ENCODE measurements at places on chromosomes 1 and 21.

- DNase-seq, result no peak
Measured at GRCh38 chr1:18526436-18527275, 45.9 kb downstream of the KLHDC7A start.

DNA sequence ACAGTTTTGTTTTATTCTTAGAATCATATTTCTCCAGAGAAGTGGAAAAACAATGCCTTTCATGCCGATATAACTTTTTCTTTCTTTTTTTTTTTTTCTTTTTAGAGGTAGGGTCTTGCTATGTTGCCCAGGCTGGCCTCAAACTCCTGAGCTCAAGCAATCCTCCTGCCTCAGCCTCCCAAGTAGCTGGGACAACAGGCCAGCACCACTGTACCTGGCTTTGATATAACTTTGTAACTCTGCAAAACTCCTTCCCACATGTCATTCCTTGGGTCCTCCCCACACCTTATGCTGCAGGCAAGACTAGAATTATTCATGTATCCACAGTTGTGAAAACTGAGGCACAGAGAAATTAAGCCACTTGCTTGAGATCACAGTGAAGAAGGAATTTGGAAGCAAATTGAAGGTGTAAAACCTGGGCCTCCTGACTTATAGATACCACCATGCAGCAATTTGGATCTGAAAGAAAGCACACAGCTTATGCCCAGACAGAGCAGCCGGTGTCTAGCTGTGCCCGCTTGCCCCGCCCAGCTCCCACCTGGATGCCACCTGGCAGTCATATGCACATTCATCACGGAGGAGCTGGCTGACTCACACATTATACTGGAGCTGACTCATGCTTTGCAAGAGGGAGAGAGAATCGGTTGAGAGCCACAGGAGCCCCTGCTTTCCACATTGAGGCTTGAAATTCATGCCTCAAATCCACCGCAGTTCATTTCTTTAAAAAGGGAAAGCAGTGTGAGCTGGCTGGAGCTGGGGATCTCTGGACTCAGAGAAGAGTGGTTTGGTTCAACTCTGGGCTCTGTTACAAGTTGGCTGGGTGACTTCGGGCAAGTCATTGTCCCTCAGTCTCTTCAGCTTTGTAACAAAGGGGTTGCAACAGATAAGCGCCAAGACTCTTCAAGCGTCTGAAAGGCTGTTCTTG, 8.3 kb upstream of the SLC2A1 start:
- DNase-seq, result no peak

- no peak for DNase-seq
Measured at GRCh38 chr1:11790880-11791715, 14.7 kb downstream of the MTHFR start.

DNA sequence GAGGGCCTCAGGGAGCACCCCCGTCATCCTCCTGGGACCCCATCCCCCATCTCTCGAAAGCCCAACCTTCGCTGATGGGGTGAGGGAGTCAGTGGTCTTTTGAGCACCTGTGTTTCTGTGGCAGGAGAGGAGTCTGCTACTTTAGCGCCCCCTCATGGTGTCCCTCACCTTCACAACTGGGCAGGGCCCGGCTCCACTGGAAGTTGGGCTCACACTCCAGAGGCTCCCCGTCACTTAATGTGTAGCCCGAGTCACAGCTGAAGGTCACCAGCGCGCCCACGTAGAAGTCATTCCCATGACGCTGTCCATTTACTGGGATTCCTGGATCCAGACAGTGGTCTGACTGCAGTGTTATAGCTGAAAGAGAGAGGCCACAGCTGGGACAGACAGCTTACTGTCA, 139.5 kb upstream of the HMGB4 start:
- no peak for DNase-seq

DNA sequence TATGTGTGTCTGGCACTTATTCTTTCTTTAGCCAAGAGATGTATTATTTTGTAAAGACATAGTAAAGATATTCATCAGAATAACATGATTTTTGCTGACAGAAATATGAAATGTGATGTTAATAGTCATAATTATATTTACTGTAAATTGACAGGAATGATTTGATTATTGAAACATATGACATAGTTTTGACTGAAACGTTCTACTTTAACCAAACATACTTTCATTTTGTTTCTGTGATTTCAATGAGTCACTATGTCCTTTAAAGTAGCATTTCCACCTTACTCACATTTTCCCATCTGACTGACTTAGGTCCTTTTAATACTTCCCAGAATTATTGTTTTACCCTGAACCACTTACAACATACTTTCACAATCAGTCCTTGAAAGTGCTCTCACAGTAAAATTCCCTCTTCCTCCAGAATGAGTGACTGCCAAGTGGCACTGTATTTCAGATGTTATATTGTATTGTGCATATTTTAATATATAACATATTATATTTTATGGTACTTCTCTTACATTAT, 437.9 kb downstream of the NCAM2 start:
- DNase-seq, result no peak

GRCh38 chr1:46262508-46262907, 14.9 kb downstream of the RAD54L start:
- no peak for DNase-seq

DNA sequence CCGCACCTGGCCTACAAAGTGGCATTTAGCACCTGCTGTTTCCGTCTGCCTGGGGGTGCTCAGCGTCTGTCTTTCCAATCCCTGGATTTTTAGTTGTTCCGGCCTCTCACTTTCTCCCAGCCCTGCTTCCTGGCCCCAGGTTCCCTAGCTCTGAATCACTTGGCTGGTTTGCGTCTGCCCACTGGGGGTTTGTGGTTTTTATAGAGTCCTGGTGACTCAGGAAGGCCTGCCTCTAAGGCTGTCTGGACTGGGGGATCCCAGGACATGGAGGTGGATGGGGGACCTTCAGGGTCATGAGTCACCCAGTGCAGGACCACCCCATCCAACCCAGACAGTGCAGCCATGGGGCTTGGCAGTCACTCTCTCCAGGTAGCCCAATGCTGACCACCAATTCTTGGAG, 53.5 kb downstream of the MRPL37 start:
- no peak for DNase-seq

GRCh38 chr21:38948377-38949069, 142.8 kb downstream of the ETS2 start:
- DNase-seq, result no peak

DNA sequence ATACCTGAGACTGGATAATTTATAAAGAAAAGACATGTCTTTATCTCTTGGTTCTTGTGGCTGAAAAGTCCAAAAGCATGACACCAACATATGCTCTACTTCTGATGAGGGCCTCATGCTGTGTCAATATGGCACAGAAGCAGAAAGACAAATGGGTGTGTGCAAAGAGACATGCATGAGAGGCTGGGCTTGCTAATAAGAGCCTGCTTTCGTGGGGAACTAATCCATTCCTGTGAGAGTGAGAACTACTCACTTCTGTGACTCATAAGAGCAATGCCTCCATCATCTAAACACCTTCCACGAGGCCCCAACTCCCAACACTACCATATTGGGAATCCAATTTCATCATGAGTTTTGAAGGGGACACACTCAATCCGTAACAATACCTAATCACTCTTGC, 340.0 kb upstream of the DUSP10 start:
- DNase-seq, result no peak

DNA sequence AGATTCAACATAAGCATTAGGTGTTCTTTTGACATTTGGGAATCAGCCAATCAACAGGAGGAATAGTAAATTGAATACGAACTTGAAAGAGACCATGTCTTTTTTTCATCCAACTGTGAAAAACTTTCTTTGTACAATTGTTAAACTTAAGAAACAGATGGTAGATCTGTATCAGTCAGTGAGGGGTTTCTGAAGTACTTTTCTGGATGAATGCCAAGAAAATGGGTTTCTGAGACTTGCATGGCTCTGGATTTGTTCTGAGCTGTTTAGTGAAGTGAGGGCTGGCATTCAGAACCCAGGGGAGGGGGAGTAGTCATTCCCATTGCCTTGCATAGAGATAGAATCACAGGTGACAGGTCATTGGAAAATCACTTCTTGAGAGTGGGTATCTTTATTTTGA, 37.4 kb downstream of the PTPRC start:
- DNase-seq, result no peak

DNA sequence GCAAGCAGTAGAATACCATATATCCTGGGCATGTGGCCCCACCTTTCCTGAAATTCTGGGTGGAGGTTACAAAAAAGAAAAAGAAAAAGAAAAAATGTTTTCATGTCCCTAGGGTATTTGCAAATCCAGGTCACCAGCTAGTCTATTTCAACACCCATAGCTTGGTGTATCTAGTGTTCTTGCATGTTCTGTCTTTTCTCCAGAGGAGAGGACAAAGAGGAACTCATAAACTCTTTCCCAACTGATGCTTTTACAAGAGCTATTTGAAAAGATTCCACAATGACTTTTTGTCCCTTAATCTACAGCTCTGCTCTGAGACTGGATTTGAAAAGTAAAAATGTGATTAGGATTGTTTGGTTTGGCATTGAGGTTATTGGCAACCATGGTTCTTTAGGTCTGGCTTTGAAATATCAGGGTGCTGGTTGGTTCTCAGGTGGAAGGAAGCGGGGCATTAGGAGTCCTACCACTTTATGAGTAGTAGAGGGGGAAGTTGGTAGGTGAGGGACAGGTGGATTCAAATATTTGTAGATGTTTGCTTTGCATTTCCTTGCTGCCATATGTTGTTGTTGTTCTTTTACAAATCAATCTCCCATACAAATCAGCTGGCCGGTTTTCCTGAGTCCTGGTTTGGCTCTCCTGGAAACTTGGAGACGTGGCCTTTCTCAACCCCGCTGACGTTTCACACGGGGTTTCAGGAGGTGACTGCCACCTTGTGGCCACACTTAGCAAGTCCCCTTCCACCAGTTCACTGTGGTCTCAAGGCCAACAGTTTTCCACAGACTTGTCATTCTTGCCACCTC, 126.7 kb upstream of the KIAA0040 start:
- DNase-seq, result peak; percentile 51

DNA sequence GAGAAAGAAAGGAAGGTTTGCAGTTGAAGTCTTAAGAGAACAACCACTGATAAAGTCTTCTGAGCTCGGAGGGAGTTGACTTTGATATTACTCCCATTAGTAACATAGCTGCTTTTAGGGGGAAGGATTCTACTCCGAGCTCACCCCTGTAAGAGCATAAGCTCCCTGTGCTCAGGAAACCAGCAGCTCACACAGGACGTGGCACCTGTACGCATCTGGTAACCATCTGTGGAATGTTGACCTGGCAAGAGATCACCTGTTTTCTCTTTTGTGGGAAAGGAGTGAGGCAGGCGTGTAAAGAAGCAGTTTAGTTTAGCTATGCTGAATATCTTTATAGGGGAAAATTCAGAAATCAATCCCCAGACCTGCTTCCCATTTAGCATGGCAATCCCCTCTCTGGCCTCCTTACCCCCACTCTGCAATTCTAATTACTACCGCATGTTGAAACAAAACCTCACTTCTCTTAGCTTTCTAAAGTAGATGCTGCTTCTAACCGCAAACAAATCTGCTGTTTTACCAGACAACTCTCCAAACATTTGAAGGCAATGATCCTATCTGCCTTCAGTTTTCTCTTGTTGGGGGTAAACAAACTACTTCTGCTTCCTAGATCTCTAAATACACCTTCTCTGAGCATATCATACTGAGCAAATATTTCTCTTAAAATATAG, 121.8 kb upstream of the KCNK1 start:
- DNase-seq, result peak; percentile 12

- no peak for DNase-seq
Measured at GRCh38 chr1:1124786-1125642, 9.1 kb upstream of the C1orf159 start.

GRCh38 chr1:9075022-9075421, 5.6 kb upstream of the SLC2A5 start:
- DNase-seq, result no peak

- no peak for DNase-seq
Measured at GRCh38 chr1:115046751-115047150, 17.1 kb downstream of the TSHB start.

- DNase-seq, result no peak
Measured at GRCh38 chr1:109979489-109980091, 5.0 kb upstream of the AHCYL1 start.

GRCh38 chr1:173856014-173856413, 11.8 kb downstream of the GAS5 start:
- DNase-seq, result no peak

GRCh38 chr1:149945206-149945605, 8.5 kb upstream of the MTMR11 start:
- no peak for DNase-seq

DNA sequence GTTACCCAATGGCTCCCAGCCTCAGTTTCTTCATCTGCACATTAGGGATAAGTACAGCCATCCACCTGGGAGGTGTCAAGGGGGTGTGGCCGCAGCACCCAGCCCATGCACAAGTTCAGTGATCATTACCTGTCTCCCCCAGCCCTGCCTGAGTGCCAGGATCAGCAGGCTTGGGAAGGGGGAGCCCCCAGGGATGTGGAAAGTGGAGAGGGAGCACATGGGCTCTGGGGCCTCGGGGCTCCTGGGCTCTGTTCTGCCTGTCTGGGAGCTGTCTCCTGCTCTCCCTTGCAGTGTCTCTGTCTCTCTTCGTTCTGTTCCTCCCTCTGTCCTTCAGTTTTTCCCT, 10.8 kb upstream of the PADI1 start:
- DNase-seq, result no peak

- DNase-seq, result no peak
Measured at GRCh38 chr1:82160903-82161302, 360.2 kb downstream of the ADGRL2 start.

GRCh38 chr1:160797861-160798273, 1.9 kb downstream of the LY9 start:
- DNase-seq, result peak; percentile 49

DNA sequence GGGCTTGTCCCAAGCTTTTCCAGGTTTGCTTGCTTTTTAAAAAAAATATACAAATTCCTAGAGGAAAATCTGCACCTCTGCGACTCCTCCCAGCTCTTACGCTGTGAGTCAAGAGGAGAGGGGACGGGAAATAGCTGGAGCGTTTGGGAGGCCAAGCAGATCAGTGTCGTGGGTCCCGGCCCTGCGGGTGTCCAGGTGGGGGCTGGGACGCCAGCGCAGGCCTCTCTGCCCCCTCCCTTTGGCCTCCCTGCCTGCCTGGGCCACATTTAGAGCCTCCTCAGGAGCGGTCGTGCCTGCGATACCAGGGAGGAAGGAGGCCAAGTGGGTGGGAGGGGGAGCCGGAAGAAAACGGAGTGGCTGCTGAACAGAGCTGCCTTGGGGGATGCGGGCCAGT, 9.0 kb downstream of the WNT4 start:
- no peak for DNase-seq

GRCh38 chr21:35127851-35128250, 78.7 kb upstream of the RUNX1 start:
- no peak for DNase-seq

GRCh38 chr1:217090060-217090911, 367.1 kb upstream of the ESRRG start:
- no peak for DNase-seq

DNA sequence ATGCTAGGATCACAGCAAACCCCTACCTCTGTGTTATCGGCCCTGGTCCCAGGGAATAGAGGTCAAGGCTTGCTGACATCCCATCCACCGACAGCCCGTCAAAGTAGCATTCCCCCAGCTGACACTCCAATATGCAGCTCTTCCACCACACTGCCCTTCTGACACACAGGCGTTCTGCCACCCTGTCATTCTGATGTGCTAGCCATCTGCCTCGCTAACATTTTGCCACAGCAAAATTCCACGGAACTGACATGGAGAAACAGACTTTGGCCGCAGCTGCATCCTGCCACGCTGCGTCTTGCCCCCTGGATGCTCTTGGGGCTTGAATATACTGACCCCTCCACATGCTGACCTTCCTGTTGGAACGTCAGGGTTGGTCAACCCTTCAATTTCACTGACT, 163.2 kb upstream of the CSF3R start:
- DNase-seq, result no peak
